ENCODE measurements at places on chromosomes 2 and 18.
A peak's percentile ranks its signal among the peaks of the same experiment; 100 is the strongest.

DNA sequence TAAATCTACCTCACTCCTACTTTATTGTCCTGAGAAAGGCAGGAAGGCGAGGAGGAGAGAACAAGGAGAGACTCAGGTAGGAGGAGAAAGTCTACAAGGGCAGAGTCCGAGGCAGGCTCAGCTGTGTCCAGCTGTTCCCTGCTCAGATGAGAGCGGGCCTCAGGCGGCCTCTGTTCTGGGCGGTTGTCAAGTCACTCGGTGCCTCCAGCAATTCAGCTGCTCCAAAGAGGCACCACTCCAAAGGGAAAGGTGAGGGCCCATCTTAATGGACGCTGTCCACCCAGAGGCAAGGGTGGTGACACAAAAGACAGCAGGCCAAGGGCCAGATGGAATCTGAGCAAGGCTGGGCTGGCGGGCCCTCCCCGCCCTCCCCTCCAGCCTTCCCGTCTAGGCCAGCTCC, 101.4 kb upstream of the EPAS1 start:
- no peak for DNase-seq

GRCh38 chr2:13558368-13558767, 841.6 kb downstream of the TRIB2 start:
- no peak for DNase-seq

DNA sequence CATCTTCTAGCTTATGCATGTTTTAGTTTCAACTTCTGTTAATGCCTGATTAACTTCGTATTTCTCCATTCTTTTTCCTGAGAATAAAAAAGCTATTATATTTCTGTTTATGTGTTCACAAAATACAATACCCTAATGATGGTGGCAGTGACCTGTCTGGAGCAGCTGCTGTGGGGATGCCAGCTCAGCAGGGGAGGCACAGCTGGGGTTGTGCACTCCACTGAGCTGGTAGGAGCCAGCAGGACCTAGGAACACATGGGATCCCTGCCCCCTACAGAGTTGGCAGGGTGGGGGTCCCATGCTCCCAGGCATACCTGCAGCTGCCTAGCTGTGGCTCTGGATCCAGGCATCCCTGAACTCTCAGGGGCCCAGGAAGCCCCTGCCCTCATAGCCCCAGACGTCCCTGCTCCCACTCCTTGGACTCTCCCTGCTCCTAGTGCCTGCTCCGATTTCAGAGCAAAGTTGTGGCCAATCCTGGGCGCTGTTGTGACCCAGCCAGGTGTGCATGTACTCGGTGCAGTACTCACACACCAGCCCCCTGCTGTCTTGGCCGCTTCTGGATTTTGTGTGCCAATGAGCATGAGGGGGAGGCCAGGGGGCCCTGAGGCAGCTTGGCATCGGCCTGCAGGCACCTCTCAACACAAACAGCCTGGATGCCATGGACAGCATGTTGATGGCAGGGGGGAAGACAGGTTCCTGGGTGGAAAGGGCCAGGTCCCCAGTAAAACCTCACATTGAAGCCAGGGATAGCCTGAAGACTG, 546.0 kb downstream of the ZNF804A start:
- DNase-seq, result no peak

GRCh38 chr2:194464964-194465638, 1191.9 kb upstream of the SLC39A10 start:
- DNase-seq, result no peak

- DNase-seq, result no peak
Measured at GRCh38 chr2:108492364-108492763, 41.9 kb upstream of the LIMS1 start.

DNA sequence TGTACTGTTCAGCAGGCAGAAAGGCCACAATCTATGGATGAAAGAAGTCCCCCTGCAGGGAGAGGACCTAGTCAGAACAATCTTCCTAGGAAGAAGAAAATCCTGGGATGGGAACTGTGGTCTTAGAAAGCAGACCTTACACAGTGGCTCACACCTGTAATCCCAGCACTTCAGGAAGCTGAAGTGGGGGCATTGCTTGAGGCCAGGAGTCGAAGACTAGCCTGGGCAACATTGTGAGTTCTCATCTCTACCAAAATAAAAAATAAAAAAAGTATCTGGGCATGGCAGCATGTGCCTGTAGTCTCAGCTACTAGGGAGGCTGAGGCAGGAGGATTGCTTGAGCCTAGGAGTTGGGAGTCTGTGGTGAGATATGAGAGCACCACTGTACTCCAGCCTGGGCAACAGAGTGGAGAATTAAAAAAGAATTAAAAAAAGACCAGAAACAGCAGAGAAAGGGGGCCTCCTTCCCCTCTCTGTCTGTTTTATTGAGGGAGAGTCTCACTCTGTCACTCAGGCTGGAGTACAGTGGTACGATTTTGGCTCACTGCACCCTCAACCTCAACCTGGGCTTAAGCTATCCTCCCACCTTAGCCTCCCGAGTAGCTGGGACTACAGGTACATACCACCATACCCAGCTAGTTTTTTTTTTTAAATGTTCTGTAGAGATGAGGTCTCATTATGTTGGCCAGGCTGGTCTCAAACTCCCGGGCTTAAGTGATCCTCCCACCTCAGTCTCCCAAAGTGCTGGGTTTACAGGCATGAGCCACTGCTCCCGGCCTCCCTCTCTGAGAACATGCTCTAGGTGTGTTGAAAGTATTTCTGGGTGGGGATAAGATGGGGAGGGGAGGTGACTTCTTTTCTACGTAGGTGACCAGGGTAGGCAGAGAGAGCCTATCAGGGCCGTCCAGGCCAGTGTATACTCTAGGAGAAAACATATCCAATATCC, 7.4 kb downstream of the RHOB start:
- no peak for DNase-seq

DNA sequence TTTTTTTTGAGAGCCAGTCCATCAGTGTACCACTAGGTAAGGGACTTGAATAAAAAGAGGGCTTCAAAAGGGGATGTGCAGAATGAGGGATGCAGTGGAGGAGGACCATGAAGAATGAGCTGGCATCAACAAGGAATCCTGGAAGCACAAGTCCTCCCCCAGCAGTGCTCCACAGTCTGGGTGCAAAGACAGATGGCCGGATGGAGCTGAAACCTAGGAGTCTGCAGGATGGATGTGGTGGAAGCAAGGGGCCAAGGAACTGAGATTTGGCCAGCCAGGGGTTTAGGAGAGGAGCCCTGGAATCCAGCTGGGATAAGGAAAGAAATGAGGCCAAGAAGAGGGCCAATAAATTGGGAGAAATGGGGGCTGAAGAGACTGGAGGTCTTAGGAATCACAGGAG, 51.8 kb upstream of the RAB6C start:
- DNase-seq, result no peak

GRCh38 chr2:168649105-168649504, 153.3 kb upstream of the NOSTRIN start:
- DNase-seq, result peak; percentile 43

DNA sequence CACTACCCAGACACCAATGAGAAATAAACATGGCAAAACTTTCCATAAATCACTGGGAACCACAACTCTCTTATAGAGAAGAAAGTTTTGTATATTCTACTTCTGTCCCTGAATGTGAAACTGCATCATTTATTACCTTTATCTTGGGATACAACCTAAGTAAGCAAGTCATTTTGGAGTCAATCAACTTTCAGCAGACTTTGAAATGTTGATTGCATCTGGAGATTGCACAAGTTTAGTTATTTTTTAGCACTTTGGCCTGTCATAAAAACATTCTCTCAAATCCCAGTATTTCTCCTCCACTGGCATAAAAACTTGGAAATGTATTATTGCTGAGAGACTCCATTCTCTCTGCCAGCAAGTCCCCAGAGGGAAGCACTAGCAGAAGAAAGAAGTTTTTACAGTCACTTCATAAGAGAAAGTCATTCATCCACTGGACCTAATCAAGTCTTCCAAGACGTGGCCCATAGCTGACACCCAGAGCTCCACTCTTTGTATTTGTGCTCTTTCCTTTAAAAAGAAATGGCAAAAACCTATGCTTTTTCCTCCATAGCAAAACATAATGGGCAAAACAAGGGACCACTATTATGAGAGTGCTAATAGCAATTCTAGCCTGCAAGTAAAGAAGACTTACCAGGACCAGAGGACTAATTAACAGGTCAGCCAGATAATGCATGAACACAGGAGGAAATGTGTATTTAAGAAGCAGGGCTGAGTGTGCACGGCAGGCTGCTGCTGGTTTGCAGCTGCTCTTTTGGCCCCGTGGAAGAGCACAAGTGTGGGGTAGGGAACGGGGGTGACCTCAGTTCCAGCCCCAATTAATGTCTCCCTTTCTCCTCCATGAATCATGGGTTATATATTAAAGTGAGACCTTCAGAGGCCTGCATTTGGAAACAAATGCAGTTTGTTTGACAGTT, 171.5 kb downstream of the INO80D start:
- no peak for DNase-seq

DNA sequence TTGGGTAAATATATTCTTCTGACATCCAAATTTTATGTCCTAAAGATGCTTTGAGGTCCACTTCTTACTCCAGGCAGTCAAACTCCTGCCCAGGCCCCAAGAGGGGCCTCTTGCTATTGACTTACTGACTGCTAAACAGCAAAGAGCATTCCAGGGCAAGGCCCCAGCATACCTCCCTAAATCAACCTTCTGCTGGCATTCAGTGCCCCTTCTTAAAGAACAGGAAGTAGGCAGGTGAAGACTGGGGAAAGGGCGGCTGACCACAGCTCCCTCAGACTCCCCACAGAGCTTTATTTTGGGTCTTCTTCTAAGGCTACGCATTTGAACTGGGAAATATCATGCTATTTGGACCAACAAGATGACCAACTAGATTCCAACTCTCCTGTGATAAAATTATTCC, 68.9 kb downstream of the USP40 start:
- no peak for DNase-seq

- peak; percentile 16 for DNase-seq
Measured at GRCh38 chr2:24492421-24493279, 1.6 kb downstream of the NCOA1 start.

DNA sequence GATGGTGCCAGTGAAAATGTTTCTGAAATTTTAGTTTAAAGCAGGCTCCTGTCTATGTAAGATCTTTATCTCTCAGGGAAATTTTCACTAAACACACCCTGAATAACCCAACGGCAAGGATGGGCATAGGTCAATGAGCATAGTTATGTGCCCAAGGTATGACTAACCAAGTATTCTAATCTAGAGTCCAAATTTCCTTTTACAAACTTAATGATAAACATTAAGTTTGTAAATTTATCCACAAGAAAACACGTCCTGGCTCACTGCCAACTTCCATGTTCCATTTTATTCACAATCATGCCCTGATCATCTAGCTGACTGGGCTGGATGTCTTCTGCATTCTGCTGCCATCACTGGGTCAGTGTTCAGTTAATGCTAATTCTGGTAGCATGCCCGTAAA, 151.2 kb downstream of the SRBD1 start:
- no peak for DNase-seq

DNA sequence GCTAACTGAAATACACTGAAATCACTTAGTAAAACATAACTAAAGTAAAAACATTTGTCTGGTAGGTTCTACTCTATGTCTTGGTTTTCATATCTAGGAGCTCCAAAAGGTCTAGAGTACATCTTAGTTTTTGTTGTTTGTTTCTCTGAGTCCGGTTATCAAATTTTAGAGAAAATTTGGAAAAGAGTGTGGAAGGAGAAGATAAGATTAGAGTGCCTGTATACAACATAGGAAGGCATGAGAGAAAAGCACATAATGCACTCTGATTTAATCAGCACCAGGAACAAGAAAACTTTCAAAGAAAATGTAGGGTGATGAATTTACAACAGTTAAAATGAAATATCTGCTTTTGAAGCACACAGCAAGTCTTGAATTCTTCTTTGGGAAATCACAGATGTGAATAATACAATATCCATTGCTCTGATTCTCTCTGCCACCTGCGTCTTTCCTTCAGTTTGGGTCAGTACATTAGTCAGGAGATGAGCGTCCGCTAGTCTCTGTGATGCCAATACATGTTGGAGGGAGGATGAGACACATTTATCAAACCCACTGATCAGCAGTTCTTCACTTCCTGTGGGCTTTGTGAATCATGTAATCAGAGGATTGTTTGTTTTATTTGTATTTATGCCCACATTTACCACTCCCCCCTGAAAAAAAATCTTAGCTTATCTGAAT, 477.8 kb upstream of the GCFC2 start:
- no peak for DNase-seq

DNA sequence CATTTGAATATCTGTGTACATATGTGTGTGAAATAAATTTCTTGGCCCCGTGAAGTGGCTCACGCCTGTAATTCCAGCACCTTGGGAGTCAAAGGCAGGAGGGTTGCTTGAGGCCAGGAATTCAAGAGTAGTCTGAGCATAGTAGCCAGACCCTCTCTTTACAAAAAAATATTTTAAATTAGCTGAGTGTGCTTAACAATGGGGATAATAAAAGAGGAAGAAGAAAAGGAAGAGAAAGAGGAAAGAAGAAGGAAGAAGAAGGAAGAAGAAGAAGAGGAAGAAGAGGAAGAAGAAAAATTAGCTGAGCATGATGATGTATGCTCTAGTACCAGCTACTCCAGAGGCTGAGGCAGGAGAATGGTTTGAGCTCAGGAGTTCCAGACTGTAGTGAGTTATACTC, 52.1 kb upstream of the XPO1 start:
- DNase-seq, result no peak

DNA sequence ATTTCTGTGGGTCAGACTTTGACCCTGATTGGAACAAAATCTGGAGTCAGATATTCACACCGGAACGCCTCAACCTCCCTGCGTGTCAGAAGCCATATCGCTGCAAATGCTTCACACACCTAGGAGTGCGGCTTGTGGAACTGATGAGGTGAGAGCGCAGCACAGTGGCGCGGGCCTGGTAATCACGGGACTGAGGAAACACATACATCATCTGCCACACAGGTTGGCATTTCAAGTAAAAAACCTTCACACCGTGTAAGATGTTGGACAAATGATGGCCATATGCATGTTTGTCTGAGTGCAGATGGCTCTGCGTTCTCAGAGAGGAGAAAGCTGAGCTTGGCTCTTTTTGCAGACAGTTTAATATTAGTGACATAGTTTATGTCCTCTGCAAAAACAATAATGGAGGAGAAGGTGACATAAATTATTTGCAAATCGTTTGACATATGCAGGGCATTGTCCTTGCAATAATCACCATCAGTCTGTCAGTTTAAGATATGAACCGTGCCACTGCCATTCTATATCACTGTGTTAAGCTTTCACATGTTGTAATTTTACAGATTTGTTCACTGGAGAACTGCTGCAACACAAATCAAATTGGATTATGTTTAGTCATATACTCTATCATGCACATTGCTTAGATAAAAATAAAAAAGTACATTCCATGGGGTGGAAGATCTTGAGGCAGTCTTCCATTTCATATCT, 101.4 kb downstream of the MTX2 start:
- no peak for DNase-seq

GRCh38 chr18:22451796-22452195, 34.1 kb upstream of the CTAGE1 start:
- DNase-seq, result no peak

DNA sequence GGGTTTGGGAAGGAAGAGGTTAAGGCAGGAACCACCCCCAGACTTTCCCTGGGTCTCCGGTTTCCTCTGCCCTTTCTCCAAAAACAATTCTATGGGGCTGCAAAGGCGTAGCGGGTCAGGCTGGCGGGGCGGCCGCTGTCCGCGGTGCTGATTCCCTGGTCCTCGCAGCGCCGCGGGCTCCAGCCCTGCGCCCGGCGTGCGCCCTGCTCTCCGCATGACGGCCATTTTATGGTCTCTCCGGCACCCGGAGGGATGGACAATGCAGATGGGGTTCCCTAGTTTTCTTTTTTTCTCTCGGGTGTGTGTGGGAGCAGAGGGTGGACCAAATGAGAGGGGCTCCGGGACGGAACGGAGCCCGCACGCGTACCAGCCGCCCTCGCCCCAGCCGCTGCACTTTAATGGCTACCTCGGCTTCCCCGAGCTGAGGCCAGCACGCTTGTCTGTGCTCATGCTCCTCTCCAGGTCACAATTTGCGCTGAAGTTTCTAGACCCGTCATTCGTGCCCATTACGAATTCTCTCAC, 1.6 kb downstream of the ST8SIA3 start:
- DNase-seq, result no peak

- DNase-seq, result no peak
Measured at GRCh38 chr2:48415836-48416515, 114.0 kb upstream of the STON1 start.
